ENCODE measurements at places on chromosomes 2 and 18. TPM values are rescaled to one million over a fixed set of nuclear protein-coding genes. Genes with fewer than 3 reads are reported as not detected.

Gene SLC9A4
- not detected for total RNA-seq

DNA sequence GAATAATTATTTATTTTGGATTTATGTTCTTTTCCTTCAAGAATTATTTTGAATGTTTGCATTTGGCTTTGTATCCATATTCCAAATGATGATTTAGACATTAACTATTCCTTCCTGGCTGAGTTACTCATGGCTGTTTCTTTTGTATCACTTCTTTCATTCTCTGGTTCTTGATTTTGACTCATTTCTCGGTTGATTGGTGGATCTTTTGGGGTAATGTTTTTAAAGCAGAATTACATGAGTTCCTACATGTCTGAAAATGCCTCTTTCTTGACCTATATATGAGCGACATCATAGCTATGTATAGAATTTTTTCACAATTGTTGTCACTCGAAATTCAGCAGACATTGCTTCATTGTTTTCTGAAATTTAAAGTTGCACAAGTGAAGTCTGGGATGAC, 39.5 kb downstream of the CYP26B1 start:
- DNase-seq = no peak

- DNase-seq = no peak
Measured at GRCh38 chr2:55761024-55761423, 67.4 kb upstream of the PNPT1 start.

Gene METAP1D
- 18.0 TPM for total RNA-seq

GRCh38 chr18:4004183-4004829, 450.8 kb downstream of the DLGAP1 start:
- no peak for DNase-seq

Gene CYP20A1
- 32.4 TPM for total RNA-seq

GRCh38 chr18:79283929-79284328, 111.8 kb upstream of the NFATC1 start:
- no peak for DNase-seq

DNA sequence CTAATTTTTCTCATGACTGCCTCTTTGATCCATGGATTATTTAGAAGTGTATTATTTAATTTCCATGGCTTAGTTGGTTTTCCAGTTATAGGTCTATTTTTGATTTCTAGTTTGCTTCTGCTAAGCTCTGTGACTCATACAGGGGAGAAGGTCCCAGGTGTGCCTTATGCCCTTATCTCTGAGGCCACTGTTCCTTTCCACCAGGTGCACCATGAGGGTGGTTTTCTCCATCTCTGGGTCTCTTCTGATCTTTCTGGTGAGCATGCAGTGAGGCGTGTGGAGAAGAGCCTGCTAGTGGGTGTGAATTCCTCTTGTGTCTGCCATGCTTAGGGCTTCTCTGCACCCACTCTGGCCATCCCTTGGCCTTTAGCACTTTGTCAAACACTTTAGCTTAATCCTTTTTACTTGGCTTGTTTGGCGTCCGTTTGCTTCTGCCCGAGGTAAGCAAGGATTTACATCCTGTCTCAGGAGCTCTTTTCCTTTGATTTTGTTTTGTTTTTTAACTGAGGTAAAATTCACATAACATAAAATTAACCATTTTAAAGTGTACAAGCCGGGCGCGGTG, 129.8 kb upstream of the ARL4C start:
- DNase-seq = no peak

- DNase-seq = no peak
Measured at GRCh38 chr18:12886498-12887126, 2.6 kb upstream of the PTPN2 start.

GRCh38 chr2:201880993-201881611, 74.8 kb downstream of the CDK15 start:
- no peak for DNase-seq

DNA sequence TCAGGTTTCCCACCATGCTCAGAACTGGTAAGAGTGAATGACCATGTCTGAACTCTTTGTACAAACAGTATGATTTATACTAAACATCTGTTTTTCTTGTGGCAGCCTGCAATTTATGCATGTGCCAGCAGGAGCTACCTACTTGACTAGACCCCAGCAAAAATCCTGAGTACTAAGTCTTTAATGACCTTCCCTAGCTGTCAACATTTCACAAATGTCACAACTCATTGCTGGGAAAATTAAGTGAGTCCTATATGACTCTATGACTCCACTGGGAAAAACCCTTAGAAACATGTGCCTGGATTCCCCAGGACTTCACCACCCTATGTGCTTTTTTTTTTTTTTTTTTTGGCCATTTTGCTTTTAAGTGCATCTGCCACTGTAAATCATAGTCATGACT, 1225.8 kb downstream of the SUCLG1 start:
- no peak for DNase-seq

GRCh38 chr2:235215248-235215647, 263.4 kb downstream of the SH3BP4 start:
- DNase-seq = no peak

Gene NOL4
- total RNA-seq = 0.47 TPM

- no peak for DNase-seq
Measured at GRCh38 chr2:236763857-236764256, 194.2 kb downstream of the ACKR3 start.

DNA sequence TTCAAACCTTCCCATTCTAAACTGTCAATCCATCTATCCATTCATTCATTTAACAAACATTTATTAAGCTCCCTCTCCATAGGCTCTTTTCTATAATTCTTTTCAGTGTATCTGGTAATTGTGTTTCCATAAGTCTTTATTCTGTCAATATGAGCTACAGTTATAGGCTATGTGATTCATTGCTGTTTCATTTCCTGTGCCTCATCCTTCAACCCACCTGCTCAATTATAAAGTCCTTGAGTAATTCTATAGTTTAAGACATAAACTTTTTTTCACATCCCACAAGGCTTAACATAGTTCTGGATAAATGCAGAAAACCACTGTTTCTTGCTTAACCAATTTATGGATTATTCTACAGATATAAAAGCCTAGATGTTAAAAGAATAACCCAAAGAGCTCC, 84.2 kb upstream of the PIK3C3 start:
- DNase-seq = no peak

Gene ANKRD62
- not detected for total RNA-seq

GRCh38 chr18:77714716-77715115, 465.1 kb downstream of the GALR1 start:
- DNase-seq = no peak

GRCh38 chr2:218985325-218986091, 524 bp upstream of the FEV start:
- no peak for DNase-seq

DNA sequence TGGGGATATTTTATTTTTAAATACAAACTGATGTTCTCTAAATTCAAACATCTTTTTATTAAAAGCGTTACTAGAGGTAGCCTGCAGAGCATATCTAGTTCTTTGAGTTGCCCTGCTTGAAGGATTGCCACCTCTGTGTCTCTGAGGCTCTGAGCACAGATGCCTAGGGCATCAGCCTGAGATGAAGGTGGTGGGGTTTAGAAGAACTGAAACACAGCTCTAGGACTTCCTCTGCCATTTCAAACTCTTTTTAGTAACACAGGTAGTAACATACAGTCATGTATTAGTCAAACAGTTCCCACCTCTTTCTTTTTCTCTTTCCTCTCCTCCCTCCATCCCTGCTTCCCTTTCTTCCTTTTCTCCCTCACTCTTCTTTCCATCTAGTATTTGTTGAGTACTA, 57.6 kb downstream of the TTC21B start:
- no peak for DNase-seq

Gene THSD7B
- total RNA-seq = not detected
